Stimulated activated CD8-positive, alpha-beta memory T cell treated with anti-CD3 and anti-CD28 coated beads, Interleukin-4, amount 100 ng/mL, for 1 hour (primary cell): ENCODE measurements at places on chromosomes 7 and 10.

- DNase-seq, result no peak
These were observed 58.8 kb downstream of the EZH2 start for GRCh38 chr7:148825338-148825737.

GRCh38 chr7:66146701-66147100 lies 32.1 kb downstream of the CRCP start:
- DNase-seq, result no peak

DNA sequence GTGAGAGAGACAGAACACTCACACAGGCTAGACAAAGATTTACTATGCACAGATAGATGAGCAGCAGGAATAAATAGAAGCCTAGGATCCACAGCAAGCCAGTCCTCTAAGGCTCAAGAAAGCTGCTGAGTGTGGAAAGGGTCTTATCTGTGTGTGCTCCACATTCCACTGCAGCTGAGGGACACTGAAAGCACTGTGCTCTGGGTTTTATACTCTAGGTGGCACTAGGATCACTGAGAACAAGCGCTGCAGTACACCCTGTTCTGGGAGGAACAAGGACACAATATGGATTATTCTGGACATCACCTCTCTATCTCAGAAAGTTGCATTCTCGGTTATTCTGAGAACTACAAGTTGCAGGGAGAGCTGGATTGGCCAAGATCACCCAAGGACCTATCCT lies 4.9 kb upstream of the KLHL7 start:
- DNase-seq, result no peak

- DNase-seq, result no peak
These were observed 40.0 kb downstream of the CNNM1 start for GRCh38 chr10:99369126-99369525.

GRCh38 chr7:42137941-42138340 lies 99.1 kb downstream of the GLI3 start:
- no peak for DNase-seq

GRCh38 chr7:101690061-101690460 lies 61.0 kb upstream of the MYL10 start:
- DNase-seq, result no peak

DNA sequence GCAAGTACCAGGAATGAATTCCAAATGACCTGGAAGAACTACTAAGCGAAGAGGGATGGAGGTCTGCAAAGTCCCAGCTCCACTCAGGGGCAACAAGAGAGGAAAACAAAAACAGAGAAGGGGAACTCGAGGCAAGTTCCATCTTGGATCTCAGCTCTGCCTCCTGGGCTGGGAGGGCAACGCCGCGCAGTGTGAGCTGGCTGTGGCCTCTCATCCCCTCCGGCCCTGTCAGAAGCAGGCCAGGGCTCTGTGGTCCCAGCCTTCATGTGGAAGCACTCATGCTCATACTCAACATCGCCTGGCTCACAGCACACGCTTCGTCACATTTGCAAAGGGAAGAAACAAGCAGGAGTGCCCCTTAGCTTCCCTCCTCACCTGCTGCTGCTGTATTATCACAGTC lies 627.9 kb upstream of the MGMT start:
- DNase-seq, result no peak

DNA sequence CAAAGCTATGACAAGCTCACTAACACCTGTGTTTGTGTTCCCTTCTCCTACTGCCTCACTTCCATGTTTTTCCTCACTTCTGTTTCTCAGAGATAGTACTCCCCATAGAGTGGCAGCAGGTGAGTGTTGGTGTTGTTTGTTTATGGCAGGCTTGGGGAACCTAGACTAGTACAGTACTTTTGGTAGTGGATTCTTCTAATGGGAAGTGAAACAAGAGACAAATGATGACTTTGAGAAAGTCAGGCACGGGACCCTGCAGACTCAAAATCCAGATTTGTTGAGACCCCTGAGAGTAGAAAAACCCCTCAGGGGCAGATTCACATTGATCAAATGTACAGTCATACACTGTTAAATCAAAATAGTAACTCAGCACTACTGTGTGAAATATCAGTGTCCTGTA lies 6.4 kb upstream of the CFAP69 start:
- DNase-seq, result no peak

- DNase-seq, result no peak
These were observed 64.7 kb downstream of the NOD1 start for GRCh38 chr7:30413864-30414263.

DNA sequence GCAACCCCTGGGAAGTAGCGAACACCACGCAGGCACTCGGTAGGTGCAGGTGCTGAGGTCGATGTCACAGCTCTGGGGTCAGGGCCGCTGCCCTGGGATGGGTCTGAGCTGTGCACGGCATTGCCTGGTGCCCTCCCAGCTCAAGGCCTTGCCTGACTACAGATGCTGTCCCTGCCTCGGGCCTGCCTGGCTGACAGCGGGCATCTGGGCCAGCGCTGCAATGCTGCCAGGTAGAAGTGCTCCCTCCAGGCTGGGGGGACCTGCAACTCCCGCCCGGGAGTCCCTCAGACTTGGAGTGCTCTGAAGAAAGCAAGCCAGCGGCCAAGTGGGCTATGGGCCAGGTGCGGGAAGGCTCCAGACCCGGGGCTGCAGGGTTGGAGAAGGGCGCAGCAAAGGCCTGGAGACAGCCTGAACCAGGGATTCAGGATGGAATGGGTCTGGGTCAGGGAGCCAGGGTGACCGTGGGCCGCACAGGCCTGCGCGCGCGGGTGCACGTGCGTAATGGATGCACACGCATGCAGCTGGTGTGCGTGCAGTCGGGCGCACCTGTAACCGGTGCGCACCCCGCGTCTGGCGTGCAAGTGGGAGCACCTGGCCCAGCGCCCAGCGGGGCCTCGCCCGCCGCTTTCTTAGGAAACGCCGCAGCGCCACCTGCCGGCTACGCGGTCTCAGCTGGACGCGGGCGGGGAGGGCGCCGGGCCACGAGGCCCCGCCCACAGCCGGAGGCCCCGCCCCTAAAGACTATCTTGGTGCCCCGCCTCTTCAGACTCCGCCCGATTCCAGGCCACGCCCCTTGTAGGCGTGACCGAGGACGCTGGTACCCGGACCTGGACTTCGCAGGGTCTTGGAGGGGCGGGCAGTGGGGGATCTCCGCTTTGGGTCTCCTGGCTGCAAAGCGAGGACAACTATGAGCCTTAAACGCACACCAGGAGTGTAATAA lies 46.7 kb downstream of the MICALL2 start:
- DNase-seq, result peak; percentile 81

DNA sequence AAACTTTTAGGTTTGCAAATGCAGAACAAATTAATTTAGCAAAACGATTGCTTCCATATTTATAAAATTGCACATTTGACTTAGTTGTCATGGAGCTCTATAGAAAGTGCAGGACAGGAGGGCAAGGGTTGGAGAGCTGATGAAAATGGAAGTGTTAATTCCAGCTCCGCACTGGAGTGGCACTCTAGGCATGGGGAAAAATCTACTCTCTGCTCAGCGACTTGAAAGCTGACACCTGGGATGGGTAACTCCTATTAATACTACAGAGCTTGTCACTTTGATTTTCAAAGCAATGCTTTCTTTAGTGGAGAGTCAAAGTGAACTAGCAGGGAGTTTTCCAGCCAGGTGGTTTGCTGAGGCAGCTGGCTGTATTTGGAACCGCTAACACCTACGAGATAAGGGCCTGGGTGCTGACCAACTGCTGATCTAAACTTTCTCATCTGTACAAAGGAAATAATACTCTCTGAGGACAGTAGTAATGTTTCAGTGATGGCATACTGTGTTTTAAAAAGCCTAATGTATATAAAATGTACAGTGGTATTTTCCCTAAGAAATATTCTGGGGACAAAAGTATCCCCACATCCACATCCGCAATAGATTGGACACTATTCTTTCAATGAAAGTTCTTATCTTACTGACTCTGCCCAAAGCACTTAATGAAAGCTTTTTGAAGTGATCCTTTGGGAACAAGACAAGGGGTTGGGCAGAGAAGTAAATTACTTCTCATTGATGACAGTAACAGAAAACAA lies 444.3 kb downstream of the GPAM start:
- DNase-seq, result no peak

GRCh38 chr7:28329661-28330363 lies 82.5 kb upstream of the CREB5 start:
- DNase-seq, result no peak

GRCh38 chr10:101241840-101242707 lies 12.8 kb upstream of the LBX1 start:
- DNase-seq, result no peak

GRCh38 chr7:39509436-39509835 lies 56.8 kb upstream of the YAE1 start:
- no peak for DNase-seq

GRCh38 chr10:80421707-80422536 lies 13.6 kb downstream of the PRXL2A start:
- no peak for DNase-seq

- no peak for DNase-seq
These were observed 40.1 kb downstream of the ELMO1 start for GRCh38 chr7:37408291-37409228.

DNA sequence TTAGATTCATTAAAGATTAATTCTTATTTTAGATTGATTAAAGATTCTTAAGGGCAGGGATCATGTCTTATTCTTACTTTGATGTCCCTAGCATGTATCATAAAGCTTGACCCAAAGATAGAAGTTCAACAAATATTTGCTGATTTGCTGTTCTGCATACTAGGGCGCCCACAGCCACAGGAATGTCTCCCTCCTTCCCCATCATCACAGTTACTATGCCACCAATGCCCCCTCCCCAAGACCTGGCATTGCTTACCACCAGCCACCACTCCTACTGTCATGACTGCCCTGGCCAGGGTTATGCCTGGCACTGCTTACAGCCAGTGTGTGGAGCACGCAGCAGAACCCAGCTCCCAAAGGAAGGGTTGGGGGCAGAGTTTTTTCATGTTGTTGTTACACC lies 86.7 kb upstream of the AGK start:
- DNase-seq, result no peak

GRCh38 chr10:128877141-128877540 lies 589.9 kb upstream of the MGMT start:
- no peak for DNase-seq

DNA sequence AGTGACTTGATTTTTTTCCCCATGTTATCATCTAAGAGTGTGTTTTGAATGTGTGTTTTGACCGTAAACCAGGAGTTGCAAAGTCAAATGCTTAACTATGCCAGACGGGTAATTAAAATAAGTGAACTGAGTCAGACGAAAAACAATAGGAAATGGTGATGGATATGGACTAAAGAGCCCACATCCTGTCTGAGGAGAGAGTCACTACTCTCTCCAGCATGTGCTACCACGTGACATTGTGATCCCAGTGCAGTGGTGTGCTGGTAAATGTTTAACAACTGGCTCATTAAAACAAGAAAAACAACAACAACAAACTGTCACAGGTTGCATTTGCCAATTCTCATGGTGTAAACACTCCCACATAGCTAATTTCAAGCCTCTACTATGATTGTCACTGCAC lies 164.3 kb downstream of the SUGCT start:
- no peak for DNase-seq

DNA sequence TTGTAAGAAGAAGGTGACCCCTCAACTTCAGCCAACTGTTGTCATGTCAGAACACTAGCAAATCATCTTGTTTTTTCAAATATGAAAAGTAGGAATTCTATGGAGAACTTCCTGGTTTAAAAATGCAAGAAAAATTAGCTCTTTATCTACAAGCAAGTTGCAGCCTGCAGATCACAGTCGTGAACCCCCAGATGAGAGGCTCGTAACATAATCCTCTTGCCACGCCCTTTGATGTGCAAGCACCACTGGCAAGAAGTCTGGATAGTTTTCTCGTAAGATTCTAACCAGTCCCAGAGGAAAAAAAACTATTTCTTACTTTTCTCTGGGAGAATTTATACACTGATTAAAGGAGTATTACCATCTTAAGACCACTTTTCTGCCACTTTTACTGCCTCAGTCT lies 132.3 kb downstream of the DPY19L1 start:
- DNase-seq, result no peak

DNA sequence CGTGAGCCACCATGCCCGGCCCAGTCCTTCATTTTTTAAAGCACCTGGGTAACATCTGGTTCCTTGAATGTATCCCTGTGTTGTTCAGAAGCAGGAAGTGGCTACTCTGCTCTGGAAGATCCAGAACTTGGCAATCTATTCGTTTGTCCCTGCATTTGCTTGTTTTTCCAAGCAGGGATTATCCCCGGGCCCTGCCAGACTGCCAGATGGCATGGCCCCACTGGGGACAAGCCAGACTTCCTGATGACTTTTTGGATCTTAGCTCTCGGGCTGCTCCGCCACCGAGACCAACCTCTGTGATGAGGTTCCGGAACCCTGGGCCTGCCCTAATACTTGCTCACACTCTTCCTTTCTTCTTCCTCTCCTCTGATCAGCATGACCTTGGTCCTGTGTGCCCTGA lies 496.7 kb downstream of the TYW1 start:
- DNase-seq, result no peak

GRCh38 chr7:132785870-132786269 lies 209.6 kb upstream of the PLXNA4 start:
- DNase-seq, result no peak

GRCh38 chr10:105691811-105692210 lies 1050.7 kb downstream of the SORCS3 start:
- DNase-seq, result no peak

DNA sequence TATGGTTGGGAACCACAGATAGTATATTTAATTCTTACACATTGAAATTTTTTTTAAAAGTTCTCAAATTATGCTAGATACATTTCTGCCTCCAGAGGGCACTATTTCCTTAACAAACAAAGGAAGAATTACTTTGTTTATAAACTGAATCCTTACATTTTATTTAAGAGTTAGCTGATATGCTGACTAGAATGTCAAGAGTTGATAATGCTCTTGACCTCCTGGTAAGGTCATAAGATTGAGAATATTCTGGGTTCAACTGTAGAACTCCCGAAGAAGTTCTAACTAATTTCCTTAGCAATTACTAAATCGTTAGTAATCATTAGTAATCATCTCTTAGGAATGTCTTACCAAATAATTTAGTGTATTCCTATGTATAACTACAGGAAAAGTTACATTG lies 95.3 kb upstream of the CYP26C1 start:
- no peak for DNase-seq

DNA sequence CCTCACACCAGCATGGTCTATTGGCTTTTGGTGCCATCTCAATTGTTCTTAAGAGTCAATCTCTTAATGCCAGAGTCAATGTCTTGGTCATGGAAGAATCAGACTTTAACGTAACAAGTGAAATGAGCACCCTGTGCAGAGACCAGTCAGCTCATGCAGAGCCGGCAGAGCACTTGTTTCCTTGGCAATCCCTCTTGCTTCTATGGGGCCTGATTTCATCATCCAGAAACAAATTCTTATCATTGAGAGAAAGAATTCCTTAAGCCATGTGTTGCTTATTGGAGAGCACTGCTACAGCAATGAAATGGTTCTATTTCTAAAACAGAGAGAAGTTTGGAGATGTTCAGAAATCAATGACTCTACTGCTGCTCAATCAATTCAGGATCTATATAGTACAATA lies 212.8 kb downstream of the IPMK start:
- no peak for DNase-seq

DNA sequence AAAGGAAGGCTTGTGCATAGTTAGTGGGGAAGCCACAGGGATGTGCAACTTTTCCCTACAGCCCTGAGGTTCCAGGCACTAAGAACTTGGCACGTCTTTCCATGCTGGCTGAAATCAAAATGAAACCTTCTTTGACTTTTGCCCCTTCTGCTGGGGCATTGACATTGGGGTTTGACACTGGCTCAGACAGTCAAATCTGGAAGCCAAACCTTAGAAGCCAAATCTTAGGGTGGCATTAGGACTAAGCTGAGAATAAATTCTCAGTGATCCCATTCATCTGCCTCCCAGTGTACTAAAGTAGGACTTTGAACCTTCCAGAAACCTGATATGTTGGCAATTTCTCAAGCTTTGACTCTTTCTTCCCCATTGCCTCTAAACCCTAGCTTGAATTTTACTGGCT lies 31.3 kb upstream of the INSYN2A start:
- DNase-seq, result no peak
